ENCODE measurements at places on chromosomes 3 and 15.

GRCh38 chr3:195825191-195825588, 13.5 kb upstream of the MUC4 start:
- no peak for DNase-seq

- DNase-seq, result no peak
These were observed 27.6 kb upstream of the RAB7A start for GRCh38 chr3:128698211-128699047.

GRCh38 chr3:5341610-5342009, 154.1 kb downstream of the EDEM1 start:
- no peak for DNase-seq

DNA sequence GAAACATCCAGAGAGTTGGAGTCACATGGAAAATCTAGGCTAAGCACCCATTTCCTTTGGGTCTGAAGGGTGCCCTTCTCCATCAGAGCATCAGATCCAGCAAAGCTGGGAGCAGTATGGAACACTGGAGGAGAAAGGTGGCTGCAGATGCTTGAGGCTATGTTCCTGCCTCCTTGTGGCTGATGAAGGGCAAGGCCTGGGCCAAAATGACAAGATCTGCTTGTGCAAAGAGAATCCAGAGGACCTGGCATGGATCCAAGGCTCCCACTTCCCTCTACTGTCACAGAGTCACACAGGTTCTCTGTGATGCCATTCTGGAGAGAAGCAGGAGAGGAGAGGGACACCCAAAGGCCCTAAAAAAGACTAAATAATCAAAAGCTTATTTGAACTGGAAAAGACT, 9.2 kb upstream of the ATP8B4 start:
- DNase-seq, result no peak

- DNase-seq, result no peak
These were observed at the start of gene MYO5C for GRCh38 chr15:52295421-52296001. TSS of gene MYO5C (minus strand) at chr15:52295804. CDS start at chr15:52295636, 168 bp downstream.

- DNase-seq, result no peak
These were observed 425.3 kb upstream of the UBE2E2 start for GRCh38 chr3:22777834-22778233.

- DNase-seq, result no peak
These were observed 17.9 kb downstream of the CP start for GRCh38 chr3:149203758-149204157.

GRCh38 chr3:50674349-50675178, at the start of gene DOCK3:
TSS of gene DOCK3 (plus strand) at chr3:50674927. CDS start at chr3:50675264, 337 bp downstream.
- DNase-seq, result no peak

- DNase-seq, result no peak
These were observed 8.4 kb upstream of the CD47 start for GRCh38 chr3:108099244-108099643.

DNA sequence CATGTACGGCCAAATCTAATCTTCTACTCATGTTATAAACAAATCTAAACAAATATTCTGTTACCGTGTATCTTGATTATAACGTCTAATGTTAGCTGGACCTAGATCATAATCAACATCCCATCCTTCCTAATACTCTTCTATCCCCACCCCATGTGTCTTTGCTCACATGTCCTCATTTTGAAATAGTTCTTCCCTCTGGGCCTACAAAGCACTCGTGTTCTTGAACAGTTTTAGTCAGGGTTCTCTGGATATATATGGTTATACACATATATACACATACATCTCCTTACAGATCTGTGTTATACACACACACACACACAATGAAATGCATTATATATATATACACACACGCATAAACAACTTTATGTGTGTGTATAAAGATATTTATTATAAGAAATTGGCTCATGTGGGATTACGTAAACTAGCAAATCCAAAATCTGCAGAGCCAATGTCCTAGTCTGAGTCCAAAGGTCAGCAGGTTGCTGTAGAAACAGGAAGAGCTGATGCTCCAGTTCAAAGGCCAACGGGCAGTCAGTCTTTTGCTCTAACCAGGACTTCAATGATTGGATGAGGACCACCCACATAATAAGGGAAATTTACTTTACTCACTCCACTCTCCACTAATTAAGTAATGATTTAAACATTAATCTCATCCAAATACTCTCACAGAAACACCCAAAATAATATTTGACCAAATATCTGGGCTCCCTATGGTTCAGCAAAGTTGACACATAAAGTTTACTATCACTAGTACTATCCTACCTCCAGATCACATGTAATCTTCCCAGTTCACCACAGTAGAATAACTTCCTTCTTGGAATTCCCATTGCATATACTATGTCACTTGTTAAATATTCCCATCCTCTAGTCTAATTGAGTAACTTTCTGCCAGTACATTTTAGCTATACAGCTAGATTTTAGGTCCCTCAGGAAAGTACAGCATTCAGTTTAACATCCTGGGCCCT, 450.0 kb downstream of the ROBO1 start:
- DNase-seq, result no peak
